ENCODE measurements at places on chromosomes 16 and 17. TPM values are rescaled to one million over a fixed set of nuclear protein-coding genes. Genes with fewer than 3 reads are reported as not detected.

DNA sequence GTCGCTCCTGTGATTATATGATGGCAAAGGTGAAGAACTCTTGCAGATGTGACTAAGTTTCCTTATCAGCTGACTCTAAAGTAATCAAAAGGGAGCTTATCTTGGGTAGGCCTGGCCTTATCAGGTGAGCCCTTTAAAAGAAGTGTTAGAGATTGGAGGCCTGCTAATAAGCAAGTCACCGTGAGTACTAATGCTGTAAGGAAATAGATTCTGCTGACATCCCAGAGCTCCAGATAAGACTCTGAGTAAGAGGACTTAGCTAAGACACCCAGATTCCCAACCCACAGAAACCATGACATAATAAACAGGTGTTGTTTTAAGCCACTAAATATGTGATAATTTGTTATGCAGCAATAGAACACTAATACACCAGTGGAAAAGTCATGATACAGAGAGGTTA, 99.9 kb upstream of the FAM20A start:
- H3K4me3 ChIP-seq: no peak overlapping the region
- peaks cover 4% of the 10 kb centered on the region for H3K27me3 ChIP-seq
- no peak for DNase-seq
- H3K36me3 ChIP-seq: no peaks in the 10 kb centered on the region
- no peak overlapping the region for H3K27ac ChIP-seq

- no peaks in the 10 kb centered on the region for H3K36me3 ChIP-seq
- no peak overlapping the region for H3K4me3 ChIP-seq
- no peak for DNase-seq
- no peak overlapping the region for H3K27ac ChIP-seq
- H3K27me3 ChIP-seq: peaks cover 7% of the 10 kb centered on the region
- H3K4me1 ChIP-seq: no peaks in the 10 kb centered on the region
Observed at GRCh38 chr17:34762078-34762477, 182.7 kb downstream of the TMEM132E start.

GRCh38 chr16:24002619-24003018, 166.8 kb downstream of the PRKCB start:
- H3K4me3 ChIP-seq: no peak overlapping the region
- no peak overlapping the region for H3K27ac ChIP-seq
- no peaks in the 10 kb centered on the region for H3K4me1 ChIP-seq
- no peaks in the 10 kb centered on the region for H3K36me3 ChIP-seq

DNA sequence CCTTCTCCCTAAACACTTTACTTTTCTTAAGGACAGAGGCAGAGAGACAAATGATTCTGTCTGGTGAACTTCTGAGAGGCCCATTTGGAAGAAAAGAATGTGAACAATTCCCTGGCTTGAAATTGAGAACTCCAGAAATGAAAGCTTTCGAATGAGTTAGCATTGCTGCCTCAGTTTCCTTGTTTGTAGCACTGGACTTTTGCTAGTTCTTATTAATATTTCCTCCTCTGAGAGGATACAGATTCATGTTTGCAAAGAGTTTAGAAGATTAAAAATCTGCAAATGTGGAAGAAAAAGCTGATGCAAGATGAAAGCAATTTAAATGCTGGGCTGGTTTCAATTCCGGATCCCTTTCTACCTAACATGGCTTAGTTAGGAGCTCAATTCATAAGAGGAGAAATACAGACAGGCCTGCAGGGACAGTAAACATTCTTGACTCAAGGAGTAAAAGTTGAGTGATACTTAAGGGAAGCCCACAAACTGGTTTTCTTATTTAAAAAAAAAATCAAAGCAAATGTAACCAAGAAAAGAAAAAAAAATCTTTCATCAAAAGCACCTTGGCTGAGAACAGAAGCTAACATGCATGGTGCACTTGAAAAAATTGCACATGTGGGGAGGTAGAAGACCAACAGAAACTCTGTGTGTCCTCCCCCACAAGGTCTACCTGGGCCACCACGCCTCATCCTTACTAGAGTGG, 27.1 kb downstream of the HNF1B start:
- H3K4me1 ChIP-seq: peaks cover 10% of the 10 kb centered on the region
- no peaks in the 10 kb centered on the region for H3K36me3 ChIP-seq
- H3K27ac ChIP-seq: no peak overlapping the region
- no peak overlapping the region for H3K4me3 ChIP-seq

- no peak overlapping the region for H3K4me3 ChIP-seq
- H3K27ac ChIP-seq: no peak overlapping the region
- H3K4me1 ChIP-seq: peaks cover 7% of the 10 kb centered on the region
- H3K36me3 ChIP-seq: peaks cover 3% of the 10 kb centered on the region
- no peaks in the 10 kb centered on the region for H3K27me3 ChIP-seq
Observed at GRCh38 chr17:27602721-27603420, 28.1 kb upstream of the LGALS9 start.

GRCh38 chr17:79216826-79217225, 142.2 kb downstream of the ENGASE start:
- no peak overlapping the region for H3K4me3 ChIP-seq
- no peaks in the 10 kb centered on the region for H3K36me3 ChIP-seq
- H3K27me3 ChIP-seq: peaks cover 88% of the 10 kb centered on the region
- no peak overlapping the region for H3K27ac ChIP-seq

- H3K4me1 ChIP-seq: peaks cover 12% of the 10 kb centered on the region
- H3K27me3 ChIP-seq: no peaks in the 10 kb centered on the region
- H3K4me3 ChIP-seq: no peak overlapping the region
- no peaks in the 10 kb centered on the region for H3K36me3 ChIP-seq
- no peak overlapping the region for H3K27ac ChIP-seq
Observed at GRCh38 chr17:76640550-76641380, 2.8 kb downstream of the ST6GALNAC1 start.

Gene CRYM
- polyA plus RNA-seq: 80.2 TPM

Gene TAF1C
- polyA plus RNA-seq: 22.6 TPM

Gene RPAIN
- 40.4 TPM for polyA plus RNA-seq

Gene KDM6B
- 11.6 TPM for polyA plus RNA-seq
